ENCODE measurements at places on chromosomes 13 and 19. TPM values are rescaled to one million over a fixed set of nuclear protein-coding genes. Genes with fewer than 3 reads are reported as not detected.

Gene COLGALT1
- total RNA-seq: 155 TPM

Gene ZNF415
- 16.7 TPM for total RNA-seq

Gene COMP
- total RNA-seq: not detected

Gene KRTDAP
- total RNA-seq: not detected

Gene GSX1
- not detected for total RNA-seq

Gene SSBP4
- total RNA-seq: 44.8 TPM

Gene GNG7
- 0.11 TPM for total RNA-seq

Measured in placental epithelial cell (primary cell).